ENCODE measurements at places on chromosomes 13 and 19.

DNA sequence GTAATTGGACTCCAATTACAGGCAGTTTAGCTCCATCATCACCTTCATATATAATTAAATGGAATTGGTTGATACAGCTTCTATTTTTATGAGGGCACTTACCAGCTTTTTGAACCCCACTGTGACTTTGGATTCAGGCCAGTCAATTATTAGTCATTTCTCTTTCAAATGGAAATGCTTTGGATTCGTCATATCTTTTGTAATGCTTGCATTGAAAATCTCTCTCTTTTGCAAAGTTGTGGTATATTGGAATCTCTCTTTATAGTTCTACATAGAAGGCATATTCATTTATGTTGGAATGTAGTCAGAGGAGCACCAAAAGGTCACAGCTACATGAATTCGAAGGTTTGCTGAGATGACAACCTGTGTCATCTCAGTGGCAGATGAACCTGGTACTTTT, 1074.3 kb upstream of the SLC10A2 start:
- no peak for DNase-seq

DNA sequence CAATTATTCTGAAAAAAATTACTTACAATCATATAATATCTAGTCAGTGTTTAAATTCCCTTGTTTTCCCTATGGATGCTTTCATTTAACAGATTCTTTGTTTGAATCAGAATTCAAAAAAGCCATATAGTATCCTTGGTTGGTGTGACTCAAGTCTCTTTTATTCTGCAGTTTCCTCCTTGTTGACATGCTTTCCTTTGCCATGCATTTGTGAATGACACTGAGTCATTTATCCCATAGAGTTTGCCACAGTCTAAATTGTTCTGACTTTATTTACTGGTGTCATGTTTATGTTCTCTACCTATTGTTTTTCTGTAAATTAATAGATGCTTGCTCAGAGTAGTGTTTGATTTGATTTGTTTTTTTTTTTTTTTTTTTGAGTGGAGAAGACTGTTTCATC, 893.8 kb upstream of the SLC10A2 start:
- no peak for DNase-seq

DNA sequence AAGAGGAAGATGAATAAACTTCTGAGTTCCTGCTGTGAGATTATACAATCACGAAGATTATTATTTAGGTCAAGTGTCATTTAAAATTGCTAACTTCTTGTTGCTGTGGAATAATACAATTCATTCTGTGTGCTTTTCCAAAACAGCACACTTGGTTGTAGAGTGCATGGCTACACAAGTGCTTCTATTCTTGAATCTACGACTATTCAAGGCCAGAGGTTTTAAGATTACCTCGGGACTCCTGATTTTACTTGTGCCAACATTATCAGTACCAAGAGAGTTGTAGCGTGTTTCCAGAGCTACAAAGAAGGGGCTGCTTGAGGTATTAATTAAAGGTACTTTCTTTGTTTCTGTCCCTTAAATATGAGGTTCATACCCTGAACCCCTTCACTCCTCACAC, 234.0 kb upstream of the PCDH9 start:
- DNase-seq = no peak

GRCh38 chr19:42420055-42420544, 7.1 kb downstream of the LIPE start:
- DNase-seq = peak; percentile 83

DNA sequence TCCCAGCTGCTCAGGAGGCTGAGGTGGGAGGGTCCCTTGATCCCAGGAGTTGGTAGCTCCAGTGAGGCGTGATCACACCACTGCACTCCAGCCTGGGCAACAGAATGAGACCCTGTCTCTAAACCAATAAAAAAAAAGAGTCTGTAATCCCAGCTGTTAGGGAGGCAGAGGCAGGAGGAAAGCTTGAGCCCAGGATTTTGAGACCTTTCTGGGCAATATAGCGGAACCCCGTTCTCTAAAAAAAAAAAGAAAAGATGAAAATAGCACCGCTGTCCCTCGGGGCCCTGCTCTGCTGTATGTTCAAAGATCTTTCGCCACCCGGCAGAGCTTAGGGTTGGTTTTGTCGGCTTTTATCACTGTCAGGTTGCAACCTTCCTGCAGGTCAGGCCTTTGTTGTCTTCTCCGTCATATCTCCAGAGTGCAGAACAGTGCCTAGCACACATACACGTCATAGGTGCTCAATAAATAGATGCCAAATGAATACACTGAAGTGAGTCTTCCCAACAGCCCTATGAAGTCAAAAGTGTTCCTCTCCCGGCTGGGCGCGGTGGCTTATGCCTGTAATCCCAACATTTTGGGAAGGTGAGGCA, 13.4 kb upstream of the BCAM start:
- no peak for DNase-seq

GRCh38 chr13:75197803-75198202, 284.2 kb downstream of the TBC1D4 start:
- DNase-seq = no peak

- peak; percentile 84 for DNase-seq
These were observed at the start of gene WIZ for GRCh38 chr19:15449620-15450527. Gene WIZ, minus strand, starts transcription at chr19:15449956. Its CDS starts 1,649 bp downstream, at chr19:15448307.

DNA sequence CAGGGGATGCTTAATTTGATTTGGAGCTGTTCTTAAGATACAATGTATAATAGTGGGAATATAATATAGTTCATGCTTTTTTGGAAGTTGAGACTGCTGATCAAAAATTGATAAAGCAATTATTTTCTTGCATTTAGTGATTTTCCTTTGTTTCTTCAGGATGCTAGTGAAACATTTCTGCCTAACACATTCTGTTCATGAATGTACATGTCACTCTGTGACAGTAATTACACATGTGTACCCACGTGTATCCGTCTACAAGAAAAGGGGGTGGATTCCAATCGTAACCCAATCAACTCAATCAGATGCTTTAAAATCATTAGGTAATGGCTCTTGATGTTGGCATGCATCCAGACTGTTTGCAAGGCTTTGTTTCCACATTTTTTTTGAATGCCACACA, 5.0 kb upstream of the FRY start:
- DNase-seq = no peak

DNA sequence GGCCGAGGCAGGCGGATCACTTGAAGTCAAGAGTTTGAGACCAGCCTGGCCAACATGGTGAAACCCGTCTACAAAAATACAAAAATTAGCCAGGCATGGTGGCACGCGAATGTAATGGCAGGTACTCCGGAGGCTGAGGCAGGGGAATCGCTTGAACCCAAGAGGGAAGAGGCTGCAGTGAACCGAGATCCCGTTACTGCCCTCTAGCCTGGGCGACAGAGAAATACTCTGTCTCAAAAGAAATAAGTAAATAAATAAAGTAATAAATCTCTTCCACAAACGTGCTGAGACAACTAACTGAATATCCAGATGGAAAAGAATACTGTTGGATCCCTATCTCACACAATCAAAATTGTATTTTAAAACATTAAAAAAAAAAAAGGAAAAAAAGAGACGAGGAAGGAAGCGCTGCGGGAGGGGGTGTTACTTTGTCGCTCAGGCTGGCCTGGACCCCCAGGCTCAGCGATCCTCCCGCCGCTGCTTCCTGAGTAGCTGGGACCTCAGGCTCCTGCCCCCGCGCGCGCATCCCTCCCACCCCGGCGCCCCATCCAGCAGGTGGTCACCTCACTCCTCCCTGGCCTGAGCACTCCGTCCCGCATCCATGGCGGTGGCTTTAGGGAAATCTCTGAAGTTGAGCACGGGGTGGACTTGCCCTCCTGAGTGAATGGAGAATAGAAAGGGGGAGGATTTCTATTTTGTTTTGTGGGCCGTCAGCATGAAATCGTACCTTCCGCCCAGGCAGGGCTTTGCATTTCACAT, 628 bp upstream of the ZNF813 start:
- no peak for DNase-seq

GRCh38 chr13:20461481-20461859, 64.2 kb downstream of the CRYL1 start:
- DNase-seq = peak; percentile 27

- no peak for DNase-seq
These were observed 466.7 kb downstream of the MYO16 start for GRCh38 chr13:109096101-109096500.

DNA sequence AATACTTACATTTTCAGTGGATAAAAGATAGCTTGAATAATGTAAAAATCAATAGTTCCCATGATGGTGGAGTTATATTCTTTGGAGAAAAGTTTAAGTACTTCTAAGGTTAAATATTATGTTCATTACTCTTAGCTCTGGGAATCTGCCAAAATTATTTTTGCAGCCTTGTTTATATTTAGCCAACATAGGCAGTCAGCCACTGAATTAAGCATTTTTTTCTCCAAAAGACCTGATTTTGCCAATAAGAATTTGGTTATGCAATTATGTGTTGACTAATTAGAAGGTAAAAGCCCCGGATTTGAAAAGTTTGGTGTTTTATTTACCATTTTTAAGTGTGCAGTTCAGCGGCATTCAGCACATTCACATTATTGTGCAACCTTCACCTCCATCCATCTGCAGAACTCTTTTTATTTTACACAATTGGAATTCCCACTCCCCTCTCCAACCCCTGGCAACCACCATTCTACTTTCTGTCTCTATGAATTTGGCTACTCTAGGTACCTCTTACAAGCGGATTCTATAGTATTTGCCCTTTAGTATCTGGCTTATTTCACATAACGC, 90.1 kb upstream of the C1QTNF9B start:
- no peak for DNase-seq

DNA sequence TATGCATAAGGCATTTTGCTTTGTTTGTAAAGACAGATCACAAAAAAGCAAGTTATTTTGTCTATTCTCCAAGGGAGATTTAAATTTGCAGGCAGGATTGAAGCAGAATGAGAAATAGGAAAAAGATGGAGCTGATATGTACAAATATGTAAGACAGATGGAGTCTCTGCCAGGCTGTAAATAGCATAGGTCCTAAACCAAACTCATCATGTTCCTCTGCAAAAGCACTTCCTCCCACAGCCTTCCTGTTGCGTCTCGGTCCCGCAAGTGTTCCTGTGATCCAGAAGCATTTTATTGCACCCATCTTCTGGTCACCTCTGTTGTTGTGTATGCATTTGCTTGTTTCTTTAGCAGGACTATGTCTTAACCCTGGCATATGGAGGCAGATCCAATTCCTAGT, 95.7 kb upstream of the CLDN10 start:
- DNase-seq = no peak

GRCh38 chr19:13152356-13152973, 2.3 kb downstream of the IER2 start:
- no peak for DNase-seq

DNA sequence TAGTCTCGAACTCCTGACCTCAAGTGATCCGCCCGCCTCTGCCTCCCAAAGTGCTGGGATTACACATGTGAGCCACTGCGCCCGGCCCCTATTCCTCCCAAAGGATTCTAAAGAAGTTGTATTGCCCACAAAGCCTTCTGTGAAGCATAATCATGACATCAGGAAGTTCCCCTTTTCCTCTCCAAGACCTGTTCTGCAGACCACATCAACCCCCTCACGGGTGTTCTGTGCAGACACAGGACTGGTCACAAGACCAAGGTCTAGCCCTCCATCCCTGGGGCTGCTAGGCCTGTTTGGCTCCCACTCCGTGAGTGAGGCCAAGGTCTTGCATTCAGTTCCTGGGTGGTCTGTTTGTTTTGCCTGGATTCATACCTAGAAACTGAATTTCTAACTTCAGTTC, 178.1 kb downstream of the FLT1 start:
- DNase-seq = no peak

DNA sequence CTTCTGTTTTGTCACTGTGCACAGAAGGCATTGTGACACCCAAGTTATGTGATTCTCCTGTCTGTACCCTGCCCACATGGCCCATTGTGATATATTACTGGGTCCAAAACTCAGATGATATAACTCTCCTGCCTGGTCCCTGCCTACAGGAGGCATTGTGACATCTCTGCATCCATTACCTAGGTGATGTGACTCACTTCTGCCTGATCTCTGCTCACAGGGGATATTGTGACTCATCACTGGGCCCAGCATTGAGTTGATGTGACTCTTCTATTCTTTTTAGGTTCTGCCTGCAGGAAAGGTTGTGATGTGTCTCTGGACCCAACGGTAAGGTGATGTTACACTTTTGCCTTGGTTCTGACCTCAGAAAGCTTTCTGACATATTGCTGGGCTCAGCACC, 67.9 kb upstream of the ZNF724 start:
- no peak for DNase-seq

DNA sequence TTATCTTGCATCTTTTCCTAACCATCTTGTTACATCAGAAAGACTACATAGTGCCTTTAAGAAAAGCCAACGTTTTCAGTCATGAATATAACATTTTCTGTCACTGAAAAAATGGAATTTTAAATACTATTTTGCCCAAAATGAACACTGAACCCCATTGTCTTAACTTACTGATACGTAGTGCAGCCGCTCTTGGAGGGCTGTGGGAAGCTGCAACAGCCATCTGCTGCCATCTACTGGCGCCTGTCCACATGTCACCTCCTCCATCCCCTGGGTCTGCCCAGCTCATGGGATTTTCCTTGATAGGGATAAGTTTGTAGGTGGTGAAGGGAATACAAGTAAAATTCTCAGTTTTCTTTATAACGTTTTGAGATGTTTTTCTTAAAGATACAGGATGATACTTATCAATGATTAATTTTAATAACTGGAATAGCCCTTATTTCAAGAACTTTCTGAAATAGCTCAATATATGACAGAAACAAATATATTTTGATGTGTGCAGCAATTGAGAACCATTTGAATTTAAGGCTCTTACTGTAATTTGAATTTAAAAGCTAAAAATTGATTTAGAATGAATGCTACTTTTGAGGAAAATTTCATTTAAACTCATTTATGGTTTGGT, 73.7 kb downstream of the GGACT start:
- DNase-seq = peak; percentile 80

GRCh38 chr19:18300930-18301717, 19.7 kb upstream of the JUND start:
- DNase-seq = no peak

- no peak for DNase-seq
These were observed 62.5 kb upstream of the PDX1 start for GRCh38 chr13:27857282-27857681.

- DNase-seq = no peak
These were observed 8.8 kb downstream of the UPF1 start for GRCh38 chr19:18840288-18841267.

GRCh38 chr13:40586886-40587565, 79.4 kb downstream of the FOXO1 start:
- DNase-seq = no peak

DNA sequence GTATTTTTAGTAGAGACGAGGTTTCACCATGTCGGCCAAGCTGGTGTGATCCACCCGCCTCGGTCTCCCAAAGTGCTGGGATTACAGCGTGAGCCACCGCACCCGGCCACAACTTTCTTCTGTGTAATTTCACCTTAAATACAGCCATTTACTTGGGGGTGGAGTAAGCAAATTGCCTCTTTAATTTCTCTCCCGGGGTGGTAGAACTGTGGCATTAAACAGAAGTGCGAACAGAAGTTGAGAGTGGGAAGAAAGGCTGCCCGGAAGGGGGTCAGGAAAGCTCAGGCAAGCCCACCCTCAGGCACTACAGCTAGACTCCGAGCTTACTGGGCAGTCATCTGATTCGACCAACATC, 475 bp upstream of the DNAJC15 start:
- DNase-seq = no peak

GRCh38 chr13:33392794-33393405, 107.3 kb upstream of the STARD13 start:
- no peak for DNase-seq

Data from stimulated activated CD4-positive, alpha-beta T cell treated with anti-CD3 and anti-CD28 coated beads, Interleukin-2, amount 100 ng/mL, for 24 hours (primary cell).